ENCODE measurements at places on chromosomes 1 and 21.

GRCh38 chr1:67399199-67399993 is 30.8 kb downstream of the SERBP1 start:
- DNase-seq: no peak

DNA sequence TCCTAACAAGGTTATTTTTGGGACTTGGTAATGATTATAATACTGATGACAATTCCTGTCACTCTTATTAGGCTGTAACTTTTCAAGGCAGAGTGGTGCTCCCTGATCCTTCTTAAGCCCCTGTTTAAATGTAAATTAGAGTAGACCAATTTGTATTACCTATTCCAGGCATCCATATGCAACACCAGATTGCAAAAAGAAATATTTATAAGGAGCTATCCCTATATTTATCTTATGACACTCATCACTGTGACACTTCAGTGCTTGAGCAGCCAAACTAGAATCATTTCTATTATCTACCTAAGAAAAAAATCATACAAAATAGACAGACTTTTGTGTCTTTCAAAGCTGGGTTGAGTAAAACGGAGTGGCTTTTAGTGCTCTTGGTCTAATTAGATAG is 462.7 kb downstream of the ADGRL2 start:
- DNase-seq: no peak

DNA sequence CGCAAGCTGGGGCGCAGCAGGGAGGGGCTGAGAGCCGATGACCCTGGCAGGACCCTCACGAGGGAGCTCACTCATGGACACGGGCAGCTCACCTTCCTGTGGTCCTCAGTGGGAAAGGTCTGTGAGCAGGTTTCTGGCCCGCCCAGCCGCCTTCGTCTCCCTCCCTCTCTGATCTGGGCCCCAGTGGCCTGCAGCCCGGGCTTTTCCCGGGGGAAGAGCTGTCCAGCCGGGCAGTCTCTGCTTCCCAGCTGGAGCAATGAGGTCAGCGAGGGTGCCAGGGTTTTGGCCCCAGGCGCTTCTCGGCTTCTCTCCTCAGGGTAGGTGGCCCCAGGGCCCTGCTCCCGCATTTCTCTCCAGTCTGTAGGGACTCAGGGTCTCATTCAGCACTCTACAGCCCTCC is 22.2 kb upstream of the ARHGEF16 start:
- no peak for DNase-seq

GRCh38 chr1:174274452-174274851 is 115.1 kb downstream of the RABGAP1L start:
- peak; percentile 24 for DNase-seq

DNA sequence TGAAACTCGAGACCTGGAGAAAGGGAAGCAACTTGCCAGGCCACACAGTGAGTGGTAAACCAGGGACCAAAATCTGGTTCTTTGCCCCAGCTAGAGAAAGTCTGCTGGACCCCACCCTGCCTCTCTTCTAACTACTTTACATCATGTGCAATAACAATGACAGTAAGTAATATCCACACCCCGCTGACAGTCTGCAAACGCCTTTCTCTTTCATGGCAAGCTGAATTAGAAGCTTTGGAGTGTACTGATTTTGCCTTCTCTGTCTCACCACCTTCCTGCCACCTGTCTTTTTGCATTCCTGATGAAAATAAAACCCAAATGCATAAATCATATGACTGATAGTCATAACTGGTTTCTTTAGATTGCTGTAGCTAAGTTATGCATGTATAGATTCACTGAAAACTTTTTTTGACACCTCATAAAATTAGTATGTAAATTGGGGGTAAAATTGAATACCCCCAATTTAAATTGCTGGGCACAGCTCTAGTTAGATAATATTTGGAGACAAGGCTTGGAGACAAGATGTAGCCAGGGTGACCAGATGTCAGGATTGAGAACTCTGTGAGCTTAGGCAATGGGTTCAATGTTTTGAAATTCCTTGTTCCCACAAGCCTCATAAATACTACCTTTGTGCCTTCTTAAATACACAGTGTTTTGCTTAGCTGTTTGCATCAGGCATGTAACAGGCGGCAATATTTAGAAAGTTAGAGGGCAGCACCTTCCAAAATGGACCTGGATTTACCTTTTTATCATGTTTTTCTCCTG is 73.5 kb downstream of the ST6GALNAC5 start:
- DNase-seq: no peak

DNA sequence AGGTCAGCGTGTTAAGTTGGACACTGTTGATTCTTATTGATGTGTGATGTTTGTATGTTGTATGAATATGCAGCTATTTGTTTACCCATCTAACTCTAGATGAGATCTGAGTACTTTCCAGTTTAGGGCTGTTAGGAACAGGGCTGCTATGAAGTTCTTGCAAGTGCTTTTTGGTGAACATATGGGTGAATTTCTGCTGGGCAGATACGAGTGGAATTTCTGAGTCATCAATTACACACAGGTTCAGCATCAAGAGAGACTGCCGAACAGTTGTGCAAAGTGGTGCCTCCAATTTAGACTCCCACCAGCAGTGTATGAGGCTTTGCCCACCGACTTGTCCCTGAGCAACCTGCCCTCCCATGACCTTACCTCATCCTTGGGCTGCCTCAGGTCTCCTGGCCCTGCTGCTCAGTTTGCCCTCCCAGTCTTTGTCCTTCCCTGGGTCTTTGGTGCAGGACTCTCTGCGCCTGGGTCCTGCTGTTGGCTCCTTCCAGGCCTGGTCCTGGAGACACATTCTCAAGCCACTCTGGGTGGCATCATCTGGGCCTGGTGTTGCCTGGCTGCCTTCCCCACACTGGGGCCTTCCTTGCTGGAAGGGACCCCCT is 343.6 kb downstream of the PTPRU start:
- DNase-seq: peak; percentile 66

GRCh38 chr21:16186742-16187141 is 457.0 kb downstream of the USP25 start:
- peak; percentile 10 for DNase-seq

GRCh38 chr1:65310078-65310587 is 790 bp downstream of the DNAJC6 start:
- no peak for DNase-seq

GRCh38 chr1:202058001-202058908 is 47.9 kb downstream of the ELF3 start:
- peak; percentile 68 for DNase-seq

DNA sequence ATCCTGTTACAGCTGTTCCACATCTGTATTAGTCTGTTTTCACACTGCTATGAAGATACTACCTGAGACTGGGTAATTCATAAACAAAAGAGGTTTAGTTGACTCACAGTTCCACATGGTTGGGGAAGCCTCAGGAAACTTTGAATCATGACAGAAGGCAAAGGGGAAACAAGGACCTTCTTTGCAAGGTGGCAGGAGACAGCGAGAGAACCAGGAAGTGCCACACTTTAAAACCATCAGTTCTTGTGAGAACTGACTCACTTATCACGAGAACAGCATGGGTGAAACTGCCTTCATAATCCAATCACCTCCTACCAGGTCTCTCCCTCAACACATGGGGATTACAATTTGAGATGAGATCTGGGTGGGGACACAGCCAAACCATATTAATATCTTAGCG is 110.3 kb upstream of the TRABD2B start:
- no peak for DNase-seq

DNA sequence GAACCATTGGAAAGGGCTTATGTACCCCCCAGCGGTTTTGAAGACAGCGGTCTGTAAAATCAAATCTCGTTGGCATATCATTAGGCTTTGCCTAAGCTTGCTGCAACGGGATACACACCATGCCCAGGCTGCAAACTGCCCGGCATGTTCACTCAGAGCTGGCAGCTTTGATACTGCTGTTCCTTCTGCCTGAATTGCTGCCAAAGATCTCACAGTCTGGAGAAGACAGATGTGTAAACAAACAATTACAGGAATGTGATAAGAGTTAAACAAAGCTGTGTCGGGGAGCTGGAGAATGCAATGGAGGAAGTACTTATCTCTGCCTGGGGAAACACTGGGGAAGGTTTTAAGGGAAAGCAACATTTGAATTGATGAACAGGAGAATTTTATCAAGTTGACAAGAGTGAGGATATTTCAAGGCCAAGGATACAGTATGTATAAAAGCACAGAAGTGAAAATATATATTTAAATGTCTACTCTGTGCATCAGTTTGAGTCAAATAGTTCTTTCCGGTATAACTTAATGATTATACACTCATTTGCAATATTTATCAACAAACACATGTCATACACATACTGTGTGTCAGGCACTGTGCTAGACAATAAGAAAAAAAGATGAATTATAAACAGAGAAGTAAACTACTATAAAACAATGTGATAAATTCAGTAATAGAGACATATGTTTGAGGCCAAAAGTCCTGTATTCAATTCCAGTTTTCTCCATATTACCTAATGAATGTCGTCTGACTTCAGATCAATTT is 29.9 kb downstream of the CHML start:
- DNase-seq: peak; percentile 46

DNA sequence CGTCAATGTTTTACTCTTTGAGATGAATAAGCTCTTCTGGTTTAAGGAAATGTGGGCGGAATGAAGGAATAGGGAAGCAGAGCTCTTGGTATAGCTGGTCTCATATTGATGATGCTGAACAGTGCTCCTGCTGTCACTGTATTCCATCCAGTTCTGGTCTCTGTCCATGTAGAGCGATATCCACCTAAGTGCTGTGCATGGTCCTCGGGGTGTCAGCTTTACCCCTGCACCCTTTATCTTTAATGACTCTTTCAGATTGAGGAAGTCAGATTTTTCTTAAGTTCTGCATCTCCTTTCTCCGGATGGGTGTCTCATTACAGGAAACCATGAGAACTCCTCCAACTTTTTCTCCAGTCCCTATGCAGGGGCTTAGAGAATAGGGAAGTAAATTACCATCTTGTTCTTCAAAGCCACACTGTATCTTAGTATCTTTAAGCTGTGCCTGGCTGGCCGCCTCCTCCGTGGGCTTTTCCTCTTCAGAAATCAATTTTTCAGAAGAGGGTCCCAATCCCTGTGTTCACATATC is 52.9 kb downstream of the PDE4B start:
- no peak for DNase-seq

DNA sequence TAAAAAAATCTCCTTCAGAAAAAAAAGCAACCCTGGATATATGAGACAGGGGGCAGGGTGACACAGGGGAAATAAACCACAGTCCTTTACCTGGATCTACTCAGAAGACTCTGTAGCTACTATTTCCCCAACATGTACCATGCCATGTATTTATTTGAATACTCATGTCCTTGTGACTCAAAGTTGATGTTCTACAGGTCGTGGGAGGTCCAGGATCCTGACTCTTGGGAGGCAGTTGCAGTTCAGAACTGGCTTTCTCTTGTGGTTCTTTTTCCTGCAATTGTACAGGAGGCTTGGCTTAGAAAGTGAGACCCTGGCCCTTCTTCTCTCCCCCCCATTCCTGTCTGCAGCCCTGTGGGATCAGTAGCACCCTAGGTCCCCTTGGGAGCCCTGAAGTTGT is 5.8 kb upstream of the IL24 start:
- no peak for DNase-seq

DNA sequence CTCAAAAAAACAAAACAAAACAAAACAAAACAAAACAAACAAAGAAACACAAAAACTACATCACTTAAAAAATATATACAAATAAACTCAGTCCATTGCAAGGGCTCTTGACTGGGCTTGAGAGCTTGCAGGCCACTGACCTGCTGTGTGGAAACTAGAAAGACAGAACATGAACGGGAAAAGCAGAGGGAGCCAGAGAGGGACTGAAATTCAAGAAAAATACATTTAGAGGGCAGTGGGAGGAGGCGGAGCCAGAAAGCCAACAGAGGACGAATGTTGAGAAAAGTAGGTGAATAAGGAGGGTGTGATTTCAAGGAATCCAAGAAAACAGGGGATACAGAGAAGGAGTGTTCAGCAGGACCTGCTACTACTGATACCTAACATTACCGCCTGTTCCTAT is 41.4 kb upstream of the PLA2G2C start:
- DNase-seq: no peak

GRCh38 chr1:50158421-50158820 is 49.7 kb downstream of the ELAVL4 start:
- DNase-seq: no peak

DNA sequence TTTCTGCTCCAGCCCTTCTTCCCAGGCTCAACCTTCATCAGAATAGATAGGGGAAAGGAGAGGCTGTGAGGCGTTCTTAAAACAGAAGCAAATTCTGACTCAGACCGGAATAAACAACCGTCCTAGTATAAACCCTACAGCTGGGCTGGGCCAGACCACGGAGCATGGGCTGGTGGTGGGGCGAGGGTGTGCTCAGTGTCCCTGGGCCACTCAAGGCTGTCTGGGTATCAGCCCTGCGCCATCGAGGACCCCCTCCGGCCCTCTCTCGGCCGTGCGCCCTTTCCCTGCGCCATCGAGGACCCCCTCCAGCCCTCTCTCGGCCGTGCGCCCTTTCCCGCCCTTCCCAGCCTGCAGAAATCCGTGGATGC is 36.0 kb downstream of the CAPN2 start:
- DNase-seq: peak; percentile 52

DNA sequence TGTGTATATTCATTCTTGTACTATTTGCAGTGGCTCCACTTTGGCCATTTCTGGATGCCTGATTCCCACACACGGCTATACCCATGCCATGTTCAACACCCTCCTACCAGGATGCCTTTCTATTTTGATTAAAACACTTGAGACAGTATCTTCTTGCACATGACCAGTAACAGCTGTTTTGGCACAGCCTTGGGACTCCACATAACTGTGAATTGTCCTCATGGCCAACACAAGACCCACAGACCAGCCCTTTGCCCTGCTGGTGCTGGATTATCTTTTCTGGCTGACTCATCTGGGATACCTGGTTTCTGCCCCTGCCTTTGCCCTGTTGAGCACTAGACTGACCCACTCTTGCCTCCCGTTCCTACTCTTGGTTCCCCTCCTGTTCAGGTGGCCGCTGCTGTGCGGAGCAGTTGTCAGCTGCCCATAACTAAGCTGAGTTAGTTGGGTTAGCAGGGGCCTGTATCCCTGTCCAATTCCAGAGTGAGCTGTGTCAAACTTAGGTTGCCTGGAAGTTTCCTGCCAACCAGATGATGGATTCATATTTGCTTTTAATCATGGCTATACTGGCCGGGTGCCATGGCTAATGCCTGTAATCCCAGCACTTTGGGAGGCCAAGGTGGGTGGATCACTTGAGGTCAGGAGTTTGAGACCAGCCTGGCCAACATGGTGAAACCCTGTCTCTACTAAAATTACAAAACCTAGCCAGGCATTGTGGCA is 10.8 kb upstream of the EYA3 start:
- DNase-seq: peak; percentile 33

- DNase-seq: no peak
These were observed 13.1 kb downstream of the PTPN22 start for GRCh38 chr1:113858418-113858817.

Data from EL (cell line).